ENCODE measurements at places on chromosomes 5 and 9.

DNA sequence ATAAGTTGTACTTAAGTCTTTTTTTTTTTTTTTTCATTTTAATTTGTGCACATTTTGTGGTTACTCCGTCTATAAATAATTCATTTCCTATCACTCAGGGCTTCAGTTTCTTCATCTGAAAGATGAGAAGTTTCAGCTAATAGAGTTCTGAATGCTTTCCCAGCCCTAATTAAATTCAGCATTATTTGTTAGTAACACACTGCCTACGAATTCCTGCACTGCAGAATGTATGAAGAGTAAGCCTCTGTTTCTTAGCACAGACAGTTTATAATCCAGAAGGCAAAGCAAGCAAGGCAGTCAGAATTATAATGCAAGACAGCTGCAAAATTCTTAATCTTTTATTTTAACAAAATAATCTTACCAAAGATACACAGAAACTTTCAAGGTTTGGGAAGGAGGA is 138.0 kb upstream of the GHR start:
- DNase-seq = no peak

GRCh38 chr5:180328296-180329137 is 24.6 kb downstream of the GFPT2 start:
- peak; percentile 74 for DNase-seq

- peak; percentile 78 for DNase-seq
Observed at GRCh38 chr5:149857499-149857898, 87.1 kb downstream of the PDE6A start.

DNA sequence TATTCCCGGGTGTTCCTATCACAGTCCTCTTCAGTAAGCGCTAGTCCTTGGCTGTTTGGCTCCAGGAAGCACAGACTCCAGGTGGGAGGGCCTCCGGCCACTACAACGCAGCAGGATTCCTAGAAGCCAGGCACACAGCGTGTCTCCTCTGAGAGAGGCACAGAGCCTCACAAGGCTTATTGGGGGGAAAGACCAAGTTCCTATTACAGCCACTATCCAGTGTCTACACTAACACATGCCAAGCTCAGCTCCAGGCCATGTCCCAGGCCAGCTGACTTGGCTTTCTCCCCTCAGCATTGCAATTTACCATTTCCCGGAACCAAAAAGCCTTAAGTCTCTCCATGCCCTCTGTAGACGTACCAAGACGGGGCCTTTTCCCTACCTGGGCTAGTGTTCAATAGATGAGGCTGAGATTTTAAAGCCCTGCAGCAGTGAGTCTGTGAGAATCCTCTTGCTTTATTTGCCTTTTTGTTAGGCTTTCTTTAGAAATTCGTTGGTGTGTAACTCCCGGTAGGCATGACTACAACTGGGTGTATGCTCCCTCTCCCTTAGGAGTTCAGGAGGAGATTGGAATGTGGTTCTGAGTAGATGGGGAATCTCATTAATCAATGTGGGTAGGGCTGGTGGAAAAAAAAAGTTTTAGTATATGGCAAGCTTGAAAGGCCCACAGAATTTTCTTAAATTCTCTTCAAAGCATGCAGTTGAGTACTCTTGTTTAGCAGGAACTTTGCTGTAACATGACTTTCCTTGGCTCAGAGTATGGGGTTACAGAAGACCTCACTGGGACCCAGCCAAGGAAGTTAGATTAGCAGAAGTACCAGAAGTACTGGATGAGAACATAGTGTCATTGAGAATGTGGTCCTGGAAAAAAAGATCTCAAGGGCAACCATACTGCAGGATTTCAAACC is 84.3 kb upstream of the SLC1A3 start:
- no peak for DNase-seq

GRCh38 chr9:72363908-72364678 is 915 bp downstream of the ZFAND5 start:
- peak; percentile 75 for DNase-seq

All from femur (tissue), 1 donor.